Effector memory CD4-positive, alpha-beta T cell (primary cell): ENCODE measurements at places on chromosomes 5 and 9.
A peak's percentile ranks its signal among the peaks of the same experiment; 100 is the strongest.

- DNase-seq: no peak
- H3K4me1 ChIP-seq: no peaks in the 10 kb centered on the region
- H3K27ac ChIP-seq: no peak overlapping the region
- no peaks in the 10 kb centered on the region for H3K36me3 ChIP-seq
These were observed 60.5 kb upstream of the ENTREP1 start for GRCh38 chr9:69264526-69264925.

DNA sequence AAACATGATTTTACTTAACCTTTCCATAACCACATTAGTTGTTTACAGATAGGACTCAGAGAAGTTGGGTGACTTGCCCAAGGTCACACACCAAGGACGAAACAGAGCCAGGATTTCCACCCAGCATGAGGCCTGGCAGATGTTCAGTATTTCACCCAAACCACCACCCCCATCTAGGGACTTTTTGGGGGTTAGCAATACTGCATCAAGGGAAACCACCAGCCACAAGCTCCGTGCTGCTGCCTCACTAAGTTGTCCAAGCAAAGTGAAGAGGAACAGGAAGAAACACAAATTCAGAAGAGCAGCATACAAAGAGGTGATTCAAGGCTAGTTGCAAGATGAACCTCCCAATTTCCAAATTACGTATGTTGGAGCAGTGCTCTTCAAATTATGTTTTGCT is 219.6 kb upstream of the RORB start:
- H3K4me1 ChIP-seq: no peaks in the 10 kb centered on the region
- H3K36me3 ChIP-seq: no peaks in the 10 kb centered on the region
- no peaks in the 10 kb centered on the region for H3K27me3 ChIP-seq
- H3K4me3 ChIP-seq: no peak overlapping the region
- DNase-seq: peak; percentile 24

- DNase-seq: no peak
- no peak overlapping the region for H3K27ac ChIP-seq
- H3K4me3 ChIP-seq: no peak overlapping the region
- no peaks in the 10 kb centered on the region for H3K27me3 ChIP-seq
- no peaks in the 10 kb centered on the region for H3K36me3 ChIP-seq
These were observed 105.1 kb downstream of the MSX2 start for GRCh38 chr5:174829511-174829864.

- no peaks in the 10 kb centered on the region for H3K4me1 ChIP-seq
- no peak for DNase-seq
- H3K36me3 ChIP-seq: no peaks in the 10 kb centered on the region
- H3K27me3 ChIP-seq: no peaks in the 10 kb centered on the region
- H3K4me3 ChIP-seq: no peak overlapping the region
These were observed 134.6 kb upstream of the HMHB1 start for GRCh38 chr5:143677403-143677802.

GRCh38 chr5:146233441-146233840 is 30.0 kb downstream of the RBM27 start:
- H3K27ac ChIP-seq: no peak overlapping the region
- no peaks in the 10 kb centered on the region for H3K4me1 ChIP-seq
- H3K4me3 ChIP-seq: no peak overlapping the region
- H3K27me3 ChIP-seq: no peaks in the 10 kb centered on the region
- peaks cover 76% of the 10 kb centered on the region for H3K36me3 ChIP-seq
- DNase-seq: no peak

- H3K27me3 ChIP-seq: no peaks in the 10 kb centered on the region
- no peak for DNase-seq
- no peak overlapping the region for H3K4me3 ChIP-seq
- H3K27ac ChIP-seq: no peak overlapping the region
These were observed 69.0 kb downstream of the SHC3 start for GRCh38 chr9:89109666-89110065.

GRCh38 chr5:142433526-142434321 is 108.9 kb upstream of the SPRY4 start:
- H3K4me3 ChIP-seq: no peak overlapping the region
- no peak for DNase-seq
- no peaks in the 10 kb centered on the region for H3K27me3 ChIP-seq
- H3K36me3 ChIP-seq: no peaks in the 10 kb centered on the region

- H3K27ac ChIP-seq: no peak overlapping the region
- no peaks in the 10 kb centered on the region for H3K36me3 ChIP-seq
- H3K4me3 ChIP-seq: no peak overlapping the region
- H3K27me3 ChIP-seq: no peaks in the 10 kb centered on the region
- no peak for DNase-seq
These were observed 406.0 kb downstream of the PRELID2 start for GRCh38 chr5:145429170-145429569.

DNA sequence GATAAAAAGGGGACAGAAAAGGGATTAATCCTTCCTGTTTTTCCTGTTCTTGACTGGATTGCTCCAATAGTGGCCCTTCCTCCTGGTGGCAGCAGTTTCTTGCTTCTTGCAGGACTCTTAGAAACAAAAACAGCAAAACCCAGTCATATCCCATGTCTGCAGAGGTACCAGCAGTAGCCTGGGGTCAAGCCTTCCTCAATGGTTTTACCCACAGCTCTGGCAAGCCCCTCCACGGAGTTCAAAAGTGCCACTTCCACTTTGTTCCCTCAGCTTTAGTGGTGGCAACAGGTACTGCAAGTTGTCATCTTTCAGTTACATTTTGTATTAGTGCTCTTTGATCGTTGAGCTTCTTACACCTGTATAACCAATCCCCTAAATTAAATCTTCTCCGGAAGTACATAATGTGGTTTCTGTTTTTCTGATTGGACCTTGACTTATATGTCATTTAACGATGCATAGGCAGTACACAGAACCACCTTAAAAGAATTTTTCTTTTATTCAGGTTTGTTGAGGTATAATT is 8.7 kb upstream of the RANBP6 start:
- no peaks in the 10 kb centered on the region for H3K4me1 ChIP-seq
- DNase-seq: no peak
- H3K27ac ChIP-seq: no peak overlapping the region
- no peaks in the 10 kb centered on the region for H3K36me3 ChIP-seq
- H3K27me3 ChIP-seq: no peaks in the 10 kb centered on the region

DNA sequence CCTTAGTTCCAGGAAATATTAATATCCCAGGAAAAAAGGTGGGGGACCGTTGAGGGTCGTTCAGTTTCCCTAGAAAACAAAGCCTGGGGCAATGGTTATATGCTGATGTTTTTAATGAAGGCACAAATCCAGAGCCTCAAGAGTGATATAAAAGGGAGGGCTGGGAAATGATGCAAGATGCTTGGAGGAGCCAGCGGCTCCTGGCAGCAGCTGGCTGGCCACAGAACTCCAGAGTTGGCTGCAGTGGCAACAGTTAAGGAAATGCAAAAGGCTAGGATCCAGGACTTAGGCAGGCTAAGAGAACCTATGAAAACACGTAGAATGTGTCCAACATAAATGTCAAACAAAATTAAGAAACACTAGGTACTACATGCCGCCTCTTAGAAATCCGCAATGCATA is 31.0 kb upstream of the B4GALT1 start:
- H3K4me1 ChIP-seq: no peaks in the 10 kb centered on the region
- no peak overlapping the region for H3K4me3 ChIP-seq
- no peak for DNase-seq
- no peaks in the 10 kb centered on the region for H3K36me3 ChIP-seq

DNA sequence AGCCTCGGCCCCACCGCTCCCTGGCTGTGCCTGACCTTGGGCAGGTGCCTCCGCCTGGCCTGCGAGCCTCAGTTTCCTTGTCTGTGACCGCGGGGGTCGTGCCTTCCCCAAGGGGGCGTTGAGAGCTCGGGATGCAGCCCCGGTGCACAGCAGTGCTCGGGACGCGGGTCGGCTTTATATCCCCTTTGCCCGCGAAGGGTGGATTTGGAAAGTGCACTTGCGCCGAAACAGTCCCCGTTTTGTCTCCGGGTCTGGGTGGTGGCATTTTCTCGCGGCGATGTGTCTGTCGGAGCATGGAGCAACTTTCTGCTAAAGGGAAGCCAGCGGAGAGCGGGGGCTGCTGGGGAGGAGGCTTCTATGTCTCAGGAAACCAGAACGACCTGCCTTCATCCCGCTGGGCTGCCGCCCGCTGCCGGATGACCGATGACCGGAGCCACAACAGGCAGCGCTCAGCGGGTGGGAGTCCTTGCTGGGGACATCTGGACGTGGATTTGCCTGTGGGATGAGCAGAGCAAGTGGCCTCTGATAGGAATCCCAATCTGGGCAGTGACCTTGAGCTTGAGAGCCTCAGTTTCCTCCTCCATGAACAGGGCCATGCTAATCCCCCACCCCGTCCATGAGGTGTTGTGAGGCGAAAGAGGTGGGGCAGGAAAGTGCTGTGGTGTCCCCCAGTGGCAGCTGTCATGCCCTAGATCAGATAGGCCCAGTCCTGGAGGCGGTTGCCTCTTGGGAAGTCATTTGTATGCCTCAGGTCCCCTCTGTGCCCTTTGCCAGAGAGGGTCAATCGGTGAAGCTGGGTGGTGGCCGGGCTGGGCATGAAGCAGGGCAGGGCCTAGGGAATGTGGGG is 651 bp downstream of the HRH2 start:
- peak overlapping the region; percentile 19 for H3K27ac ChIP-seq
- no peak for DNase-seq
- no peaks in the 10 kb centered on the region for H3K27me3 ChIP-seq
- peak overlapping the region; percentile 85 for H3K4me3 ChIP-seq
- H3K36me3 ChIP-seq: no peaks in the 10 kb centered on the region

GRCh38 chr9:18501949-18502348 is 28.0 kb downstream of the ADAMTSL1 start:
- no peaks in the 10 kb centered on the region for H3K36me3 ChIP-seq
- DNase-seq: no peak
- no peak overlapping the region for H3K27ac ChIP-seq
- H3K4me1 ChIP-seq: no peaks in the 10 kb centered on the region
- H3K4me3 ChIP-seq: no peak overlapping the region
- H3K27me3 ChIP-seq: no peaks in the 10 kb centered on the region

DNA sequence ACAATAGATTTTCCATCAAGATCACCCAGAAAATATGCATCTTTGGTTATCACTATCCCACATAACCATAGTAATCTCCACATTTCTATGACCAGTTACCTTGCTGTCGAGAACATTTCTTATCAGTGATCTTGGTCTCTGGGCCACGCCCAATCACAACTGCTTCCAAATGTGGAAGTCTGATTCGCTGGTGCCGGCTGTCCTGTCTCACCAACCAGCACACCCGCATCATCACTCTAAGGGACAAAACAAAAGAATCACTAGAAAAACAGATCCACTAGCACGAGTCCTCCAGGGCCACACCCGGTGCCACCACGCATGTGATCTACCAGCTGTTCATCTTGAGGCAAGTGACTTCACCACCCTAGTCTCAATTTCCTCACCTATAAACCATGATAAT is 11.8 kb downstream of the APTX start:
- H3K27me3 ChIP-seq: no peaks in the 10 kb centered on the region
- H3K36me3 ChIP-seq: peaks cover 40% of the 10 kb centered on the region
- H3K4me1 ChIP-seq: no peaks in the 10 kb centered on the region
- no peak overlapping the region for H3K4me3 ChIP-seq
- DNase-seq: no peak

DNA sequence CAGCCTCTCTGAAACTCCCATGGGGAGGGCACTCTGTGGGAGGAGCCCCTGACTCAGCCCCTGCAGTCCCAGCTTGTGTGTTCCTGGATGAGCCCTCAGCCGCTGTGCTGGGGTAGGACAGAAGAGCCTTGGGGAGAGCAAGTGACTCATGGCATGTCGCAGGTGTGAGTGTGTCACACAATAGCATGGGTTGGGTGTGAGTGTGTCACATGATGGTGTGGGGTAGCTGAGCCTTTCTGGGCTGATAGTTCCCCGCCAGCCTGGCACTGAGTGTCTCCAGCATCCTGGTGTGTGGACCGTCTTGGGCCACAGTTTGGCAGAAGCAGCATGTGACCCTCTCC is 83.4 kb downstream of the PHF2 start:
- no peak overlapping the region for H3K4me3 ChIP-seq
- no peak for DNase-seq
- H3K4me1 ChIP-seq: no peaks in the 10 kb centered on the region

DNA sequence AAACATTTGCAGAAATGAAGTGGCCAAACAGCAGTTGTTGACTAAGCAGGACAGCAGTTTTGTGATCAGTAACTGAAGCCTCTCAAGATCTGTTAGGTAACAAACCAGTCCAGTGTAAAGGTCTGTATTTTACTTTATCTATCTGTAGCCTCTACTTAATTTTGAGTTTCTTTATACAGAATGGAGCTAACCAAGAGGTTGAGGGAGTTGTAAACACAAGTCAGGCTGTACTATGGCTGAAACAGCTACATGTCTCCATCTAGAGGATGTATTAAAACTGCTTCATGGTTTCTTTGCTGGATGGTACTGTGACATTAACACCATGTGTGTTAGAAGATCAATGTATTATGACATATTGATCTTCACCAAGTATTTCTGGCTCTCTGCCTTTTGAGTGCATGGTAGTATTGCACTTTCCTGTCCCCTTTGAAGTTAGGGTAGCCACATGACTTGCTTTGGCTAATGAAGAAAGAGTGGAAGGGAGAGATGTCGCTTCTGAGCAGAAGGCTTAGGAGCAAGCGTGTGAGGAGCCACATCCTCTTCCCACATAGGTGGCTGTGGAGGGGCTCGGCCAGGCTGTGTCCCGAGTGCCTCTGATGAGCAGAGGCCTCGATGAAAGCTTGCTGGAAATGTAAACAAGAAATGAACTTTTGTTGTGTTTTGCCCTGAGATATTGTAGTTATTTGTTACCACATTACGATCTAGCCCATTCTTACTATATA is 105.6 kb upstream of the PCA3 start:
- H3K27ac ChIP-seq: no peak overlapping the region
- no peaks in the 10 kb centered on the region for H3K36me3 ChIP-seq

- H3K36me3 ChIP-seq: no peaks in the 10 kb centered on the region
- no peaks in the 10 kb centered on the region for H3K27me3 ChIP-seq
- no peak overlapping the region for H3K4me3 ChIP-seq
- no peak overlapping the region for H3K27ac ChIP-seq
- DNase-seq: no peak
- no peaks in the 10 kb centered on the region for H3K4me1 ChIP-seq
These were observed 401.8 kb upstream of the ADAMTS16 start for GRCh38 chr5:4738298-4738697.

DNA sequence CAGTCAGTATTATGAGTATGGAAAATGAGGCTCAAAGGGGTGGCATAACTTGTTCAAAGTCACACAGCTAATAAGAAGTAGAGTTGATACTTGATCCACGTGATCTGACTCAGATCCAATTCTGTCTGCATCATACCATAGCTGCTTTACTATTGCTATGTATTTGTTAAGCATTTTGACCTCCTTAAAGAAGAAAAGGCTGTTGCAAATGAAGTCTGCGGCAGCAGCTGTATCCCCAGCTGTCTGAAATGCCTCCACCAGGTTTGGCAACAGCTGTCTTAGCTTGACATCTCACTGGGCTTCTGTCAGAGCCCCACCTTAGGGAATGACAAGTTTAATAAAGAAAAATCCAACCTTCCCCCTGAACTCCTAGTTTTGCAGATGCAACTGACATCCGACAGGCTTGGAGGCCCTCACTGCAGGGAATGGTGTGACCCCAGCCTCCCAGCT is 75.6 kb upstream of the SLC44A1 start:
- no peaks in the 10 kb centered on the region for H3K4me1 ChIP-seq
- DNase-seq: no peak
- H3K4me3 ChIP-seq: no peak overlapping the region
- no peaks in the 10 kb centered on the region for H3K36me3 ChIP-seq

- H3K36me3 ChIP-seq: no peaks in the 10 kb centered on the region
- H3K27ac ChIP-seq: peak overlapping the region; percentile 38
- H3K27me3 ChIP-seq: peaks cover 3% of the 10 kb centered on the region
- peaks cover 8% of the 10 kb centered on the region for H3K4me1 ChIP-seq
- DNase-seq: no peak
These were observed 586 bp upstream of the MTAP start for GRCh38 chr9:21801683-21802417.

GRCh38 chr9:69602773-69603172 is 69.4 kb downstream of the APBA1 start:
- H3K4me1 ChIP-seq: no peaks in the 10 kb centered on the region
- no peaks in the 10 kb centered on the region for H3K27me3 ChIP-seq
- no peak overlapping the region for H3K27ac ChIP-seq
- no peak overlapping the region for H3K4me3 ChIP-seq
- DNase-seq: no peak
